ENCODE measurements at places on chromosomes 16 and 17. TPM values are rescaled to one million over a fixed set of nuclear protein-coding genes. Genes with fewer than 3 reads are reported as not detected.
A peak's percentile ranks its signal among the peaks of the same experiment; 100 is the strongest.

Gene ABI3
- 31.1 TPM for total RNA-seq

Gene CD300LG
- not detected for total RNA-seq

Gene TOX3
- total RNA-seq, result not detected

Gene GSG1L
- not detected for total RNA-seq

Gene FGF11
- total RNA-seq, result 6.9 TPM

Gene ABCC3
- total RNA-seq, result not detected

Gene NTN3
- total RNA-seq, result not detected

GRCh38 chr16:58551496-58551895, 36.2 kb downstream of the SETD6 start:
- peaks cover 66% of the 10 kb centered on the region for H3K36me3 ChIP-seq
- no peak overlapping the region for H3K4me3 ChIP-seq
- no peak overlapping the region for H3K27ac ChIP-seq
- H3K27me3 ChIP-seq, result no peaks in the 10 kb centered on the region

DNA sequence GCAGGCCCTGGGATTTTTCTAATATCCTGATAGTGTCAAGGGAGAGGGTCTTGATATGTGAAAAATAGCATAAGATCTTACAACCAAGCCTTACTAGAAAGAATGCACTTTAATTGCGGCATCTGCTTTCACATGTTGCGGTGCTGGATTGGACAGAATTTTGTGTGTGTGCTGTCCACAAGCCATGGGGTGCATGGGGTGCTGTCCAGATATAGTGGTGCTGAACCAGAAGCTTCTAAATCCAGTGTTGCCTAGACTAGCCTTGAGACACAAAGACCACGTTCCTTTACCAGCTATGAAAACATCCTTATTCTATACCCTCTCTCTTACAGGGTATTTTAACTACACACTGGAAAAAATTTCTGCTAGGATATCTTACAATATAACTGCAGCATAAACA, 244.0 kb downstream of the TMEM114 start:
- H3K4me1 ChIP-seq, result no peaks in the 10 kb centered on the region
- no peaks in the 10 kb centered on the region for H3K36me3 ChIP-seq
- no peaks in the 10 kb centered on the region for H3K27me3 ChIP-seq
- no peak overlapping the region for H3K4me3 ChIP-seq
- DNase-seq, result no peak
- no peak overlapping the region for H3K27ac ChIP-seq

GRCh38 chr17:39205112-39205526, 5.0 kb downstream of the RPL19 start:
- no peaks in the 10 kb centered on the region for H3K27me3 ChIP-seq
- H3K27ac ChIP-seq, result peak overlapping the region; percentile 55
- DNase-seq, result no peak
- H3K4me1 ChIP-seq, result peaks cover 56% of the 10 kb centered on the region

DNA sequence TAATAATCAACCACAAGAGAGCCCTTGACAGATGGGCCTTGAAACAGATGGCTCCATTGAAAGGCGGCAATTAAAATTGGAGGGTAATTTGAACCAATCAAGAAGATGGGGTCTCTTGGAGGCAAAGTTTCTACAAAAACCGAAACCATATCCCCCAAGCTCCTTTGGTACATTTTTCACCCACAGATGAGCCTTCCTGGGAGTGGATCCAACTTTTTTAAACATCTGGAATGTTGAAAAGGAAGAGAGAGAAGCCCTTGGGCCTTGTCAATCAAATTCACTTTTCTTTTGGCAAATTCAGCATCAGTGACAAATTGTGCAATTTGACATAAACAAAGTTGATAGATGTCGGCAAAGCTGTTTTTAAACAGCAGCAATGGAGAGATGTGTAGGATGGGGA, 13.2 kb upstream of the NUP93 start:
- H3K27me3 ChIP-seq, result no peaks in the 10 kb centered on the region
- DNase-seq, result no peak
- no peak overlapping the region for H3K4me3 ChIP-seq
- no peak overlapping the region for H3K27ac ChIP-seq
- no peaks in the 10 kb centered on the region for H3K36me3 ChIP-seq

- no peak overlapping the region for H3K4me3 ChIP-seq
- H3K27me3 ChIP-seq, result no peaks in the 10 kb centered on the region
- no peak overlapping the region for H3K27ac ChIP-seq
- DNase-seq, result peak; percentile 85
- no peaks in the 10 kb centered on the region for H3K4me1 ChIP-seq
Observed at GRCh38 chr16:578870-579405, 9.2 kb downstream of the PIGQ start.

GRCh38 chr17:43327421-43327820, 71.4 kb upstream of the ARL4D start:
- no peak overlapping the region for H3K4me3 ChIP-seq
- no peak overlapping the region for H3K27ac ChIP-seq
- peaks cover 12% of the 10 kb centered on the region for H3K4me1 ChIP-seq
- peaks cover 19% of the 10 kb centered on the region for H3K27me3 ChIP-seq

GRCh38 chr16:84843149-84844048, 23.6 kb downstream of the CRISPLD2 start:
- peaks cover 23% of the 10 kb centered on the region for H3K27me3 ChIP-seq
- H3K27ac ChIP-seq, result no peak overlapping the region
- DNase-seq, result no peak
- no peak overlapping the region for H3K4me3 ChIP-seq
- peaks cover 2% of the 10 kb centered on the region for H3K4me1 ChIP-seq
- H3K36me3 ChIP-seq, result no peaks in the 10 kb centered on the region

DNA sequence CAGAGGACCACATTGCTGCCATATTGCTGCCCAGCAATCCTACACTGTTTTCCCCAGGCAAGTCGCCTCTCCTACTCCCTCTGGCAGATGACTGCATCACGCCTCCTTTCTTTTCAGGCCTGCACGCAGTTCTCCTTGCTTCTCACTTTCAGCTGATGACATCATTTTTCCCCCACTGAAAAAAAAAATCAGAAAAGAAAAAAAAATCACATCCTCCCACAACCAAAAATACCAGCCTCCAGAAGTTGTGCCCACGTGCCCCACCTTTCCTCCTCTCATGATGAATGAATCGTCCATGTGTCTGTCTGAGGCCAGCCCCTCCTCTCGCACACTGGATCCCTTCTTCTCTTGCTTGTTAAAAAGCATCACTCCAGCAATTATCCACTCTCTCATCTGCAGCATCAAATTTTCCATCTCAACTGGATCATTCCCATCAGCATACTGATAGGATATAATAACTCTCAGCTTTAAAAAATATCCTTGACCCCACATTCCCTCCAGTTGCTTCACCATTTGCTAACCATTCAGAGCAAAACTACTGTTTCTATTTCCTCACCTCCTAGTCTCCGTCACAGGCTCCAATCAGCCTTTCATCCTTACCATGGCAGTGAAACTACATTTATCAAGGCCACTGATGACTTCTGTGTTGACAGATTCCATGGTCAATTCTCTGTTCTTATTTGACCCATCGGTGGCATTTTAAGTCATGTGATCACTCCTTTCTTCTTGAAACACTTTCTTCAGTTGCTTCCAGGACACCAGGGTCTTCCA, 30.1 kb upstream of the DYNLL2 start:
- H3K27me3 ChIP-seq, result peaks cover 5% of the 10 kb centered on the region
- H3K27ac ChIP-seq, result peak overlapping the region; percentile 8
- DNase-seq, result peak; percentile 52

- H3K36me3 ChIP-seq, result no peaks in the 10 kb centered on the region
- DNase-seq, result no peak
- H3K4me1 ChIP-seq, result no peaks in the 10 kb centered on the region
- H3K4me3 ChIP-seq, result no peak overlapping the region
- no peaks in the 10 kb centered on the region for H3K27me3 ChIP-seq
- H3K27ac ChIP-seq, result no peak overlapping the region
Observed at GRCh38 chr16:65834688-65835087, 531.8 kb upstream of the CDH5 start.

DNA sequence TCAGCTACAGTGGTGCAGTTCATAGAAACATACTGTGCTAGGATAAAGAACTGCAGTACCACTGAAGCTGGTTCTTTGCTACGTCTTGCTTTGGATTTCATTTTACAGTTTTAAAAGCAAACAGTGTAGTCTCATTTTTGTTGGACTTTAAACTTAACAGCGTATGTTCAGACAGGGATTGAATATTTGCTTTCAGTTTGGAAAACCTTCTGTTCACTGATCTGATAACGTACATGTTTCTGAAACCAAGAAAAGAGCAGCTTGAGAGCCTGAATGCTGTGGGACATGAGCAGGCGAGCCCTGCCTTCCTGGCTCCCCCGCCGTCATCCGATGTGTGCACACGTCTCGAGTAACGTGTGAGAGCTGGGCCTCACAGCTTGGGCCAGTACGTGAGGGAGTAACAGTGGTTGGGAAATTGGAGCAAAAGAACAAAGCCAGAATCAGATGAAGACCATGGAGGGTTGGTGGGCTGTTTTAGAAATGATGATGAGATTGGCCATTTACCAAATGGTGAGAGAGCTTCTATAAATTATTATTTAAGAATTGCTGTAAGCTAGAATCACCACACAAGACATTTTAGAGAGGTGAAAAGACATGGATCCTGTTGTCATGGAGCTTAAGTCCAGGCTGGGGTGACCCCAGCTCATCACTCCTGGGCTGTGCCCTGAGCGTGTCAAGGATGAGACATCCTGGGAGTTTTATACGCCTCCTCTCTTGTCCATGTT, 20.8 kb upstream of the CLEC18C start:
- H3K27me3 ChIP-seq, result no peaks in the 10 kb centered on the region
- H3K4me3 ChIP-seq, result no peak overlapping the region
- H3K27ac ChIP-seq, result no peak overlapping the region
- H3K36me3 ChIP-seq, result peaks cover 51% of the 10 kb centered on the region

DNA sequence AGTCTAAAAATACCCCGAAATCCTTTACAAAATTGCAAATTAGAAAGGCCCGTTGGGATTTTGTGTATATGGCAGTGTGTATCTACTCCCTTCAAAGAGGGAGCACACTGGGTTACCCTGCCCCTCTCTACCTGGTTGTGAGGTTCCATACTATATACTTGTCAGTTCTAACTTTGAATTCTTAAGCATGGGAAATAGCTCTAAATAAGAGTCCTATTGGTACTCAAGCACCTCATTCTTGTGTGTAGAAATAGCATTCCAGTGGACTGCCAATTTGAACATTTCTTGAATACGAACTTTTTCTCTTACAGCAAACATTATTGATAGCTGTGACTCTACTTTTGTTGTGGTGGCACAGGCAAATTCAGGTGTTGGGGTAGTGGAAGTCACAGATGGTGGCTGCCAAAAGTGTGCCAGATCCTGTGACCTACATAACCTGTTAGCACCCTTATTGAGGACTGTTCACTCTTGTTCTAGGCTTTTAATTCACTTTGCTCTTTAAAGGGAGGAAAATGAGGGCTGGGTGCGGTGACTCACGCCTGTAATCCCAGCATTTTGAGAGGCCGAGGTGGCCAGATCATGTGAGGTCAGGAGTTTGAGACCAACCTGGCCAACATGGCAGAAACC, 16.1 kb downstream of the ESRP2 start:
- H3K36me3 ChIP-seq, result peaks cover 10% of the 10 kb centered on the region
- no peak for DNase-seq

GRCh38 chr17:4980644-4981216, 6.7 kb downstream of the CAMTA2 start:
- no peaks in the 10 kb centered on the region for H3K27me3 ChIP-seq
- peak; percentile 57 for DNase-seq
- H3K36me3 ChIP-seq, result peaks cover 36% of the 10 kb centered on the region
- H3K4me3 ChIP-seq, result no peak overlapping the region
- peaks cover 23% of the 10 kb centered on the region for H3K4me1 ChIP-seq
- peak overlapping the region; percentile 69 for H3K27ac ChIP-seq

DNA sequence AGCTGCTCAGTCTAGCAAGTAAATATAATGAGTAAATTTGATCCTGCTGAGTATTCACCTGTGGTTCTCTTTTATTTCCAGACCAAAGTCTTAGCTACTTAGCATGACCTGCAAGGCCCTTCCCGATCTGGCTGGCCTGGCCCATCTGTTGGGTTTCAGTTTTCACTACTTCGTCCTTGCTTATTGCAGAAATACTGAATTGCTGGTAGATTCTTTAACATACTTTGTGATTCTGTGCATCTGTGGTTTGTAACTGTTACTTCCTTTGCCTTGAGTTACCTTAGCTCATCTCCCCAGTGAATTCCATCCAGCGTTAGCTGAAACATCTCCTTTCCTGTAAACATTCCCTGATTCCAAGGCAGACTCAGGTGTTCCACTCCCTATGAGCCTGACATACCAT, 131.1 kb downstream of the PHKB start:
- H3K4me3 ChIP-seq, result no peak overlapping the region
- no peaks in the 10 kb centered on the region for H3K4me1 ChIP-seq
- peaks cover 30% of the 10 kb centered on the region for H3K36me3 ChIP-seq

- H3K36me3 ChIP-seq, result peaks cover 53% of the 10 kb centered on the region
- peak; percentile 67 for DNase-seq
- H3K4me3 ChIP-seq, result peak overlapping the region; percentile 70
- no peaks in the 10 kb centered on the region for H3K27me3 ChIP-seq
- H3K4me1 ChIP-seq, result peaks cover 68% of the 10 kb centered on the region
Observed at GRCh38 chr17:38898291-38898679, 27.1 kb upstream of the LASP1NB start.

GRCh38 chr17:62780269-62780668, 27.8 kb downstream of the MARCHF10 start:
- no peak for DNase-seq
- H3K4me3 ChIP-seq, result no peak overlapping the region
- H3K27ac ChIP-seq, result no peak overlapping the region
- H3K27me3 ChIP-seq, result peaks cover 13% of the 10 kb centered on the region

GRCh38 chr16:84635702-84636101, 12.6 kb upstream of the KLHL36 start:
- H3K4me1 ChIP-seq, result peaks cover 42% of the 10 kb centered on the region
- H3K27ac ChIP-seq, result no peak overlapping the region
- no peak for DNase-seq
- H3K4me3 ChIP-seq, result no peak overlapping the region
- H3K36me3 ChIP-seq, result no peaks in the 10 kb centered on the region

DNA sequence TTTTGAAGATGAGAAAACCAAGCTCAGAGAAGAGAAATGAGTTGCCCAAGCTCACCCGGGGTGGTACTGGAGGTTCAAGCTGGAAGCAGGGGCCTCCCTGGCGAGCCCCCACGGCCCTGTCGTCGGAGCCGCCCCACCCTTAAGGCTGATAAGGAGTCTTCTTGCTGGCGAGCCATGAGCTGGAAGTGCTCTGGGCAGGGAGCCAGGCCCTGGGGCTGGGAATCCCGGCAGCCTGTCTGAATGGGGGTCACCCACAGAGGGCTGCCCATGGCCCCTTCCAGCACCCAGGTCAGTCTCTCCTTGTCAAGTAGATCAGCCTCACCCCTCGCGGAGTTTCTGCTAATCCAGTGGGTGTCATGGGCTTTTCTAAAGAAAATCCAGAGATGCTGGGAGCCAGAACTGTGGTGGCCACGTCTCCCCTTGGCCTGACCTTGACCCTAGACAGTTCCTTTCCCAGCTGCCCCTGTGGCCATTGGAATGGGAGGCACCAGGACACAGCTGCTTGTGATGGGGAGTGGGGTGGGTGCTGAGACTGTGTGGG, 1.2 kb upstream of the P2RX1 start:
- H3K27me3 ChIP-seq, result no peaks in the 10 kb centered on the region
- no peak overlapping the region for H3K4me3 ChIP-seq
- H3K27ac ChIP-seq, result no peak overlapping the region
- peaks cover 31% of the 10 kb centered on the region for H3K4me1 ChIP-seq

GRCh38 chr16:66403531-66404145, 23.5 kb upstream of the BEAN1 start:
- no peak for DNase-seq
- no peaks in the 10 kb centered on the region for H3K36me3 ChIP-seq
- H3K27ac ChIP-seq, result no peak overlapping the region
- no peak overlapping the region for H3K4me3 ChIP-seq

All from activated CD4-positive, alpha-beta T cell treated with anti-CD3 and anti-CD28 coated beads for 36 hours (primary cell).